ENCODE measurements at places on chromosomes 13 and 19. TPM values are rescaled to one million over a fixed set of nuclear protein-coding genes. Genes with fewer than 3 reads are reported as not detected.

Gene NFKBIB
- 104 TPM for total RNA-seq

Gene ZNF723
- total RNA-seq, result not detected

Gene ERICH4
- not detected for total RNA-seq

Gene SKA3
- total RNA-seq, result 13.9 TPM

Gene FPR3
- total RNA-seq, result not detected

Gene ZNF534
- total RNA-seq, result not detected

Gene RAB20
- 2.5 TPM for total RNA-seq

Gene PLIN4
- total RNA-seq, result 0.15 TPM

Gene CIC
- total RNA-seq, result 51.2 TPM

Gene ZNF540
- total RNA-seq, result 0.06 TPM

Gene ZNF556
- 0.03 TPM for total RNA-seq

Gene RPS28
- 868 TPM for total RNA-seq

Gene SLC17A7
- 0.61 TPM for total RNA-seq

Gene CYP4F22
- total RNA-seq, result 0.44 TPM

Gene KLK5
- 0.09 TPM for total RNA-seq

Gene LACC1
- total RNA-seq, result 4.8 TPM

Gene F10
- total RNA-seq, result 0.13 TPM

Gene RDH8
- 0.31 TPM for total RNA-seq

Gene COX7A1
- not detected for total RNA-seq

Gene CYP2B6
- not detected for total RNA-seq

Gene LSR
- 10.2 TPM for total RNA-seq

Gene ONECUT3
- total RNA-seq, result 0.02 TPM

Gene NCAN
- total RNA-seq, result 0.08 TPM

Gene PTBP1
- 198 TPM for total RNA-seq

Gene SHKBP1
- total RNA-seq, result 135 TPM

Gene CYP2S1
- total RNA-seq, result 16.4 TPM

Gene DZIP1
- total RNA-seq, result 11.3 TPM

Gene NCR1
- not detected for total RNA-seq

Gene KIR3DL2
- not detected for total RNA-seq

Gene NUDT19
- 34.5 TPM for total RNA-seq

Gene SPRED3
- total RNA-seq, result 2.2 TPM

Gene RXFP2
- not detected for total RNA-seq

Gene VSTM1
- 0.50 TPM for total RNA-seq

Data from A549 treated with AZD2906 at 1 μM for 4 hours (cell line).